Hematopoietic multipotent progenitor cell (in vitro differentiated cells): ENCODE measurements at places on chromosomes 2 and 18.

- no peak for DNase-seq
These were observed 152.1 kb downstream of the LPIN1 start for GRCh38 chr2:11898576-11898975.

GRCh38 chr2:237299906-237300305 is 114.1 kb downstream of the COL6A3 start:
- no peak for DNase-seq

GRCh38 chr2:122191331-122191730 is 435.9 kb downstream of the TSN start:
- peak; percentile 58 for DNase-seq

DNA sequence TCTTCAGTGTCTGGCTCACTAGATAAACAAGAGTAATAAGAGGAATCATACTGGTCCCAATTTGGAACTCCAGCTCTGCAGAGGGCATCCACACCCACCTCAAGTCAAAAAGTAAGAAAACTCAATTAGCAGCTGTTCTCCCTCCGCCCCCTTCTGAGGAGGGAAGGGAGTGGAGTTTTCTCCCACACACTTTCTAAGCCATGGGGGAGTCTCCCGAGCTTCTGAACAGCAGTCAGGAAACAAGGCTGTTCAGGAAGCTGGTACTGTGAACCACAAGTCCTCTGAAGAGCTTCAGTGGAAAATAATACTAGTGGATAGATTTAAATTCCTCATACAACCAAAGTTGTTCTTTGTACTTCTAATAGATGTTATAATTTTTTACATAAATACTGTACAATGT is 32.9 kb upstream of the SPTBN1 start:
- no peak for DNase-seq

DNA sequence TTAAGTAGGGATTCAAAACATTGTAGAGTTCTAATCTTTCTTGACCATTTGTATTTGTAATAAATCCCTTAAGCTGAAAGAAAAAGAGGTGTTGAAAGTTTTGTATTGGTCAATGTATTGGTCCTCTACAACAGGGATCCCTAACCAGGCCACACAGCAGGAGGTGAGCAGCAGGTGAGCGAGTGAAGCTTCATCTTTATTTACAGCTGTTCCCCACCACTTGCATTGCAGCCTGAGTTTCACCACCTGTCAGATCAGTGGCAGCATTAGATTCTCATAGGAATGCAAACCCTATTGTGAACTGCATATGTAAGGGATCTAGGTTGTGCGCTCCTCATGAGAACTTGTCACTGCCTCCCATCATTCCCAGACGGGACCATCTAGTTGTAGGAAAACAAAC is 715.7 kb upstream of the NXPH2 start:
- no peak for DNase-seq

DNA sequence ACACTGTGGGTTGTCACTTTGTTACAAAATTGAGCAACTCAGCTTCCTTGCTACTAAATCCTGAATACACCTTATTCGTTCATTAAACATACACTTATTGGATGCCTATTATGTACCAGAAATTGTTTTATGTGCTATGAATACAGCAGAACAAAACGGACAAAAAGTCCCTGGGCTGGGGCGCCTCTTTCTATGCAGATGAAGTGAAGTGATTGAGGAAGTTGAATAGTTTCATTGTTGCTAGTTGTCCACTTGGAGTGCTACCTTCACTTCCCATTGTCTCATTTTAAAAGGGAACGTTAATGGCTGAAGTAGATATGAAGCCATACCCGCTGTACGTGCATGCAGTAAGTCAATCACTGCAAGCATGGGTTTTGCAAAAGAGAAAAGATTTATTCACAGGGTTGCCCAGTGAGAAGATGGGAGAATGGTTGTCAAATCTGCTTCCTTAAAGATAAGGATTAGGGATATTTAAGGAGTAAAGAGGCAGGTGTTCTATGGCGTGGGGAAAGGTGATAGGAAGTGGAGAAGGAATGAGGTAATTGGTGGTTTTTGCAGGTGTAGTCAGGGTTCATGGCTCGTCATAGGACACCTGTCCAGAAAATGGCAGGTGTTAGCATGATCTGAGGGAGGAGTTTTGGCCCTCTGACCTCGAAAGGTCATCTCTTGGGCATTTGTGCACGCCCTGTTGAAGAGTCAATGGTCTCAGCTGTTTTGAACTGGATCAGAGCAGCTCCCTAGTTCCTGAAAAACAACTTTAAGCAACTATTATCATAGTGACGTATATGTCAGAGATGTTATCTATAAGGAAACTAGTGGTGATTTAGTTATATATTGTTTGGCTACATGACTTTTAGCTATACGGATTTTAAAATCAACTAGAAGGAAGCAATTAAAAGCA is 23.5 kb downstream of the TRPM8 start:
- DNase-seq: no peak

GRCh38 chr2:200188876-200189275 is 117.6 kb upstream of the SPATS2L start:
- no peak for DNase-seq

DNA sequence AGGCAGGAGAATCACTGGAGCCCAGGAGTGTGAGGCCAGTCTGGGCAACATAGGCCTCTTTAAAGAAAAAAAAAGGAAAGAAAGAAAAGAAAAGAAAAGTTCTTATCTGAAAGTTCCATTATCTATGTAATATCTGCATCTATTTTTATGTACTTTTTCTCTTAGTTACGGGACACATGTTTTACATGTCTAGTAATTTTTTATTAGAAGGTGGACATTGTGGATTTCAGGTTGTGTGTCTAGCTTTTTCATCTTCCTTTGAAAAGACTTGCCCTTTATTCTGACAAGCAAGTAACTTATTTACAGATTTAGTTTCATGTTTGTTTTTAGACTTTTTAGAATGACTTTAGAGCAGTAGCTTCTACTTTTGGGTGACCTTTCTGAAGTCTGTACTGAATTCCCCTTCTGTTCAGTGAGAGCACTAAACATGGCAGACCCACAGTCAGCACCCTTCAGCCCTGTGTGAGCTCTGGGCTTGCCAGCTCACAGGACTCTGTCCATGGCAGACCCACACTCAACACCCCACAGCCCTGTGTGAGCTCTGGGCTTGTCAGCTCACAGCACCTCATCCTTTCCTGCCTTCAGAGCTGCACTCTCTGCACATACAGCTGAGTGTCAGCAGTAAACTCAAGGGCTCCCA is 17.5 kb downstream of the TRAPPC12 start:
- no peak for DNase-seq

- no peak for DNase-seq
These were observed 64.4 kb downstream of the CIB4 start for GRCh38 chr2:26576565-26577441.

GRCh38 chr2:165837122-165837521 is 43.1 kb upstream of the GALNT3 start:
- no peak for DNase-seq

DNA sequence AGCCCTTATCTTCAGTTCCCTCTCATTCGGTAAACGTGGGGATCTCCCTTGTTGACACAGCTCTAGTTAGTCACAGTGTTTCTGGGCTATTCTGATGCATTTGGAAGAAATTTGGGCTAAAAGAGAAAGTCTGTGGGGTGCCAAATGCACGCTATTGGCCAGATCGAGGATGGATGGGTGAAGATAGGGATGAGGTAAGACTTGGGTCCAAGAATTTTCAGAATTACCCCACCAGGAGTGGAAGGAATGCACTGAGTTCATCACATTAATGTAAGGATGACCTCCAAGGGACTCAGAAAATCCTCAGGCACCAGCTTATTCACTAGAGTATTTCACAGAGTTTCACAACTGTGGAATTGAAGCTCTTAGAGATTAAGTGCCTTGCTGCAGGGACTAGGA is 49.3 kb downstream of the NRP2 start:
- no peak for DNase-seq

- DNase-seq: no peak
These were observed 96.6 kb downstream of the BIRC6 start for GRCh38 chr2:32453242-32454062.

GRCh38 chr18:45068400-45069094 is 387.9 kb downstream of the SETBP1 start:
- DNase-seq: no peak

- DNase-seq: no peak
These were observed 67.0 kb downstream of the SOCS6 start for GRCh38 chr18:70355620-70356385.

- DNase-seq: no peak
These were observed 7.7 kb upstream of the RHOB start for GRCh38 chr2:20439193-20439475.

DNA sequence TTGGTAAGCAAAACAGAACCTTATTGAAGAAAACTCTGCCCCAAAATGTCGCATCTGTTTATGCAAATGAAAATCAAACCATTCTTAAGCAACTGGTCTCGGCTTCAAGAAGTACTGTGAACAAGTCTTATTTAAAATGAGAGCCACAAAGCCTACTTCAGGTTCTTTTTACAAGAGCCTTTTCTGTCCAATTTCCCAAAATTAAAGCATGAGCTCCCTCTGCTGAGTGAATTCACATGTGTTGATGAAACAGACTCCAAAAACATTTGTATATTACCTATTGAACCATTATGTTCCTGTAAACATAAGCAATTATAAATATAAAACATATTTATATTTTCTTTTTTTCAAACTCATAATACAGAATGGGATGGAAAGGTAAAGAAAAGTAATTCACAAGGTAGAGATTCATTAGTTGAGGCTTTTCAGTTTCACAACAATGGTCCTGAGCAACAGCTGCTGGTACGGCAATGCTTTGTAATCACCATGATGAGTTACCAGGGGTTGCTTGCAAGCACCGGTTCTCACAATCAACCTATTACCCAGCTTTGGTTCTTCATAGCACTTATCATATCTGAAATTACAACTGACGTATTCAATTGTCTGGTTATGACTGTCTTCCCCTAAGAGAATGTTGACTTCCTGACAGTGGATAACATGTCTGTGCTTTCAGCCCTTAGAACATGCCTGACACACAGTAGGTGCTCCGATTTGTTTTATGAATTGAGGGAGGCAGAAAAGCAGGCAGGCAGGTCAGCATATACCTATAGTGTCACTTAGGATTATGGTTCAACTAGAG is 108.4 kb upstream of the BZW1 start:
- DNase-seq: peak; percentile 70

DNA sequence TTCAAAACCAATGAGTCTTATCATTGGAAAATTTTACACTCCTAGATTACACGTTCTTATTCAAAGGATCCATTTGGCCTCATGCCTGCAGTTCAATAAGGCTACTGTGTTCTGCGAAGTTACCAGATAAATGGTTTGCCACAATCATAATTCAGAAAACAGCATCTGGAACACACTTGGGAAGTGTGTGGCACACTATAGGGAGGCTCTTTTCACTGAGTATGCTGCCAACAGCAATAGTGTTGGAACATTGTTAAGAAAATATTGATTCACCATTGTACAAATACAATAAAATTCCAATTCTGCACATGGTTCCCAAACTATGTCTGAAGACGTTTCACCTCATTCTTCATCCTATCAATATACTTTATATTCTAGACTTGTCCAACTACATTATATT is 141.4 kb upstream of the DOK6 start:
- no peak for DNase-seq

- no peak for DNase-seq
These were observed 97.5 kb downstream of the ERBB4 start for GRCh38 chr2:212441141-212441540.

GRCh38 chr2:63195310-63195709 is 144.7 kb downstream of the OTX1 start:
- DNase-seq: no peak
